Sciatic nerve (tissue), 2 donors: ENCODE measurements at places on chromosomes 16 and 17. TPM values are rescaled to one million over a fixed set of nuclear protein-coding genes. Genes with fewer than 3 reads are reported as not detected.

Gene SMTNL2
- total RNA-seq: 1.6 TPM

Gene ZFHX3
- total RNA-seq: 44.6 TPM

Gene KRT36
- not detected for total RNA-seq

Gene SPNS3
- 2.0 TPM for total RNA-seq

Gene MARCHF10
- total RNA-seq: 2.1 TPM

Gene NEUROD2
- total RNA-seq: not detected

Gene MYO18A
- total RNA-seq: 109 TPM

Gene OR4D1
- total RNA-seq: not detected

- no peak for DNase-seq
These were observed 3.2 kb downstream of the TNRC6C start for GRCh38 chr17:77961741-77962140.

GRCh38 chr16:49121636-49122035 lies 160.0 kb downstream of the CBLN1 start:
- no peak for DNase-seq

GRCh38 chr17:79273660-79274059 lies 199.0 kb downstream of the ENGASE start:
- no peak for DNase-seq

- DNase-seq: no peak
These were observed 5.3 kb downstream of the MAF start for GRCh38 chr16:79595231-79595641.

- DNase-seq: no peak
These were observed 562 bp downstream of the PPL start for GRCh38 chr16:4936181-4936990.

- no peak for DNase-seq
These were observed 156.8 kb upstream of the TNRC6C start for GRCh38 chr17:77801545-77802332.

- DNase-seq: no peak
These were observed 98.4 kb downstream of the MGAT5B start for GRCh38 chr17:76966486-76967181.

- no peak for DNase-seq
These were observed 10.8 kb downstream of the SLC22A31 start for GRCh38 chr16:89189358-89190025.

DNA sequence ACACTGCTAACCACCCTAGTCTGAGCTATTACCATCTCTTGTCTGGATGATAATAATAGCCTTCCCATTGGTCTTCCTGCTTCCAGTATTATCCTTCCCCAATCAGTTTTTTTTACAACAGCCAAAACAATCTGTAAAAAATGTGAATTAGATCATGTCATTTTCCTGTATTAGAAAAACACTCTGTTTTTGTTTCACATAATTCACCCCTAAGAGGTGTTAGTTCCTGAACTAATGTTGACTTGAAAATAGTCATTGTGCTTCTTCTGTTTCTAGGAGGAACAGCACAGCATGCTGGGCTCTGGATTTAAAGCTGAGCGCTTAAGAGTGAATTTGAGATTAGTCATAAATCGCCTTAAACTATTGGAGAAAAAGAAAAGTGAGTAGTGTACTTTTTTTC lies 20.0 kb downstream of the IST1 start:
- no peak for DNase-seq

DNA sequence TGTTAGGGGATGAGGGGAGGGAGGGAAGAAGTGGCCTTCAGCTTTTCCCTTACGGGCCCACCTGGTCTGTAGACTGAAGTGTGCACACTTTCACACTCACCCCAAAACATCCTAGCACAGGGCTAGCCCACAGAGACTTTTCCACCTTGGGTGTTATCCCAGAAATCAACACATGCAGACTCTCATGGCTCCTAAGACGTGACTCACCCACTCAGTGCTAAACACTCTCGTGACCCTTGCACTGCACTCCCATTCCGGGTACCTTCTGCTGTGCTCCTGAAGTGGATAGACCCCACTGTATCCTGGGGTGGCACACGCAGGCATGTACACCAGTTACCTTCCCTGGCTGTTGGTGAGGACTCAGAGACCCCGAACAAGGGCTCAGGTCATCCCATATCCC lies 23.0 kb upstream of the ABCC3 start:
- DNase-seq: no peak

DNA sequence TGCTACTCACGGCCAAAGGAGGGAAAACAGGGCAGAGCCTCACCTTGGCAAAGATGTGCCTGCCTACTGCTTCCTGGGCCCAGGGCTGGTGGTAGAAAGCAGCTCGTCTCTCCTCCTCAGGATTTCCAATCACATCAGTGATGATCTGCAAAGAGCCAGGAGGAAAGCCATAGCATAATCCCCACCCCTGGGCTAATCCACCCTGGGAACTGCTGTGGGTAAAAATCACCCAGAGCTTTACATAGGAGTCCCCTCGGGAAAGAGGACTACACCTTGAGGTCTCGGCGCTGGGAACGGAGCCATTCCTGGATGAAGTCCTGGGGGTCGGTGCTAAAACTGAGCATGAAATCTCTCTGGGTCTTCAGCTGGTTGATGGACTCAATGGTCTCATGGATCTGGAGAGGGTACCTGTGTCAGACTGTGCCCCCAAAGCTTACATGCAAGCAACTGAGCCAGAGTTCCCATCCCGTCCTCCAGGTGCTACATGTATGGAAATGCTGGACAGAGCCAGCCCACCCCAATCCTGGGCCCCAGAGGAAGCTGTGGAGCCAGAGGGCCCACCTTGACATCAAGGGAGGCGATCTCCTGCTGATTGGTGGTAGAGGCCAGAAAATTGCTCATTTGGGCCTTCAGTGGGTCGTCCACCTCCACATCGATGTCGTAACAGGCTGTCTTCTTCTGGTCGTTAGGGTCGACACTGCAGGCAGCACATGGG lies 5.7 kb upstream of the FTSJ3 start:
- DNase-seq: no peak

- DNase-seq: no peak
These were observed 109.8 kb downstream of the GOSR1 start for GRCh38 chr17:30586818-30587595.

DNA sequence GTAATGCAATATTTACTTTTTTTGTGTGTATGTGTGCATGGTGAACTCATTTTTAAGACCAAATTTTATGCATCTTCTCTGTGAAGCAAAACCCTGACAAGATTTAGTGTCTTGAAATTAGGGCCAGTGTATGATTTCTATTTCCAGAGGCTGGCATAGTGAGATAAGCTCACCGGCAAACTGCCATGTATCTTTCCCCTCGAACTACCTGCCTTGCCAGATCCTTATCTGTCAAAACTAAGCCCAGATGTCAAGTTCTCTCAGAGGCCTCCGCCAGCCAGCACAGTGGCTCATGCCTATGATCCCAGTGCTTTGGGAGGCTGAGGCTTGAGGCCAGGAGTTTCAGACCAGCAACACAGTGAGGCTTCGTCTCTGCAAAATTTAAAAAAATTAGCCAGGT lies 10.0 kb downstream of the USP32 start:
- no peak for DNase-seq

- no peak for DNase-seq
These were observed 502.7 kb upstream of the HSBP1 start for GRCh38 chr16:83305092-83305491.

DNA sequence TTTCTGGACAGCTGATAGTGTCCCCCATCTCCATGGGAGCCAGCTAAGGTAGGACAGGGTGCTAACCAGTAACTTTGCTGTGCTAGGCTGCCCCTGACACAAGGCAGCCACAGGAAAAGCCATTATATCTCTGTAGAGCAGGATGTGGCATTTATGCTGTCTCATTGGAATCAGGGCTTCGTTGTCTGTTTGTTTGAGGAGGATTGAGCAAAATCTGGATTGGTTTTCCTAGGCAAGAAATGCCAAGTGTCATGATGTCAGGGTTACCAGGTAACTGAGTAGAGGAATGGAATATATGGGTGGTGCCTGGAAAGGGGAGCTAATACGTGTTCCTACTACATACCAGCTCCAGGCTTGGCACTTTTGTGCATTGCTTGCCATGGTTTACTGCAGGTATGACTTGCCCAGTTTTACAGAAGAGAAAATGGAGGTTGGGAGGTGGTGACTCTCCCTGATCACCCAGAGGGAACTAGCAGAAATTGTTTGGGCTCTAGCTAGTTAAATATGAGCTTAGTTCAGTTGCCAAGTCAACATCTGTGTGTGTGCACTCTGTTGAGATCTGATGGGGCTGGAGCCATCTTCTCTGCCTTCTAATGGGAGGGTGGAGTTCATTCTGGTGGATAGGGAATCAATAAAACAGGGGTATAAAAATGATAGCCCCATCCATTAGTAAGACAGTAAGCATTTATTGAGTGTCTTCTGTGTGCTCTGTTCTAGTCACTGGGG lies 33.9 kb downstream of the GNAO1 start:
- no peak for DNase-seq

DNA sequence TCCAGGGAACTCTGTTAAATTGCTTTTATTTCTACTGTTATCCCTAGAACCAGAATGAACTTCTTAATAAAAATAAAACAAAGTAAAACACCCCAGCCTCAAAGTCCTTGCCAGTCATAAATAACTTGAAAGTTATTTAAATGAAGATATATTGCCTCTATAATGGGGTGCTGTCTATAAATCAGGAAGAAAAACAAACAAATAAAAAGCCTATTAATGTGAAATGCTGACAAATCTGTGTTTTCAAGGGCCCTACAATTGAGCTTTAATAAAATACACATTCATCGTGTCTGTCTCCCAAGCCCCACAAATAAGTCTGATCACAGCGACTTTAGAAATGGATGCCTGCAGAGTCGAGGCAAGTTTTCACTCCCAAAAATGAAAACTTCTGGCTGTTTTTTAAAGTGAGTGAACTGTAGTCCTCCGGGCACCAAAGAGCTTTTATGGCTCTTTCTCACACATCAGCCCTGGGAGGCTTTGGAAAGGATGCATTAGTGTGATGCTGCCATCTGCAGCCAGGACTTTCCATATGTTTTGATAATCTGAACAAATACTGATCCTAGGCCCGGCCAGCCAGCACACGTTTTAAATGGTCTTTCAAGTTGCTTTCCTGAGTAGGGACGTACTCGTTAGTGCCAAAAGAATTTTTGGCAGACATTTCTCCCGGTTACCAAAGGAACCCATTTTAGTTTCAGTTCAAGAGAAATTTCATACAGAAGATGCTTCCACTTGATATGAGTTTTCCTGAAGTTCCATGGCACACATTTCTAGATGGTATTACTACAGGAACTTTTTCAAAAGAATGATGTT lies 16.3 kb downstream of the NACA2 start:
- no peak for DNase-seq

DNA sequence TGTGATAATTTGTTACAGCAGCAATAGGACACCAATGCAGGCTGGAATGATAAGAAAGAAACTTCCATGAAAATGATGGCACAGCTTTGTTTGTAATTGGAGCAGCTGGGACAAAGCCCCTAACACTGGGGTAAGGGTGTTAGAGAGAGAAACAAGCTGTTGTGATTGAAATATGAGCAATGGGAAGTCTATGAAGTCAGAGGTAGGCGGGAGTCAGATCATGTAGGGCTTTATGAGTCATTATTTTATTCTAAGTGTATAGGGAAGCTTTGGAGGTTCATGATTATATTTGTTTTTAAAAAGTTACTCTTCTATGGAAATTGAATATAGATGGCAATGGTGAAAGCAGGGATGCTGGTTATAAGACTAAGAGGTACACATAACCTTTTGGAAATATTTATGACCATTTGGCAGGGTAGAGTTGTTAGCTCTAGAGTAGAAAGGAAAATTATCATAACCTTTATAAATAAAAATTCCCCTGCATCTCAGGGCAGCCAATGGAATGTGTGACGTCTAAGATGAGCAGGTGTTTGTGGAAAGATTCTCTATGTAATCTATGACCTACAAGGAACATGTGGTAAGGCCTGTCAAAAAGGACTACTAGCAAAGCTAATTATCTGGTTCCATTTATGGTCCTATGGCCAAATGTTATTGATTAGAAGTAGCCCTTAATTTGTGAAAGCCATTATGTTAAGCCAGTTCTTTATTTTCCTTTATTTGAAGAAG lies 85.6 kb downstream of the KCNJ2 start:
- no peak for DNase-seq

DNA sequence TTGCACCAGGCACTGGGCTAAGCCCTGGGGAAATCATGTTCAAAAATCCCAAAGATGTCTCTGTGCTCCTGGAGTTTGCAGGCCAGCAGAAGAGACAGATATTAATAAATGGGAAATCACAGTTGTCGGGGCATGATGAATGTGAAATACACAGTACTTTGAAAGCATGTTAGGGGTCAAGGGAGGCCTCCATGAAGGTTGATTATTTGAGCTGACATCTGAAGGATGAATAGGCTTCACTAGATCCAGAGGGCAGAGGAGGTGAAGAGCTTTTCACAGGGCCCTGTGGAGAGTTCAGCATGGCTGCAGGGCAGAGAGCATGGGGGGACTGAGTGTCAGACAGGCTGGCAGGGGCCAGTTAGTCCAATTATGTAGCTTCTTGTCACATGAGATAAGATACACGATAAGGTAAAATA lies 2.6 kb downstream of the ANKRD40CL start:
- no peak for DNase-seq
